Suprapubic skin (tissue), 4 donors: ENCODE measurements at places on chromosomes 6 and 20.
A peak's percentile ranks its signal among the peaks of the same experiment; 100 is the strongest.

DNA sequence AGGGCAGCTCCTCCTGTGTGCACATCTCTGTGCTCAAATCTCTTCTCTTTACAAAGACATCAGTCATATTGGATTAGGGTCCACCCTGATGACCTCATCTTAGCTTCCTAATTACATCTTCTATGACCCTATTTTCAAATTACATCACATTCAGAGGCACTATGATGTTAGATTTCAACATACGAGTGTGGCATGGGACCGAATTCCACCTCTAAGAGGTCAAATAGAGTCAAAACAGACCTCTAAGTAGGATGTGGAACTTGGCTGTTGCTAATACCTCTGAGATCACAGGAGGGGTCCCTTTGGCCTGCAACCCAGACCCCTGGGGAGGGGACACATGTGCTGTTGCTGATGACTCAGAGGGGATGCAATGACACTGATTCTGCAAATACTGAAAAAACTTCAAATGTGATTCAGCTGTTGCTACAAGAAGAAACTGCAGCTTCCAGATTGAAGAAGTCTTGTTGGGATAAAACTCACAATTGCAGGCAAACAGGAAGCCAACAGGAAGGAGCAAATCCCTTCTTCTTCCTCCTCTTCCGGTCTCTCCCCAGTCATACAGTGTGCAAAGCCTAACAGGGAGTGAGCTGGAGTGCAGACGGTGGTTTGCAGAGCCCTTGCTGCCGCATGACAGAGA is 216.2 kb downstream of the MYLK4 start:
- H3K27me3 ChIP-seq: peaks cover 3% of the 10 kb centered on the region
- H3K4me1 ChIP-seq: no peaks in the 10 kb centered on the region

DNA sequence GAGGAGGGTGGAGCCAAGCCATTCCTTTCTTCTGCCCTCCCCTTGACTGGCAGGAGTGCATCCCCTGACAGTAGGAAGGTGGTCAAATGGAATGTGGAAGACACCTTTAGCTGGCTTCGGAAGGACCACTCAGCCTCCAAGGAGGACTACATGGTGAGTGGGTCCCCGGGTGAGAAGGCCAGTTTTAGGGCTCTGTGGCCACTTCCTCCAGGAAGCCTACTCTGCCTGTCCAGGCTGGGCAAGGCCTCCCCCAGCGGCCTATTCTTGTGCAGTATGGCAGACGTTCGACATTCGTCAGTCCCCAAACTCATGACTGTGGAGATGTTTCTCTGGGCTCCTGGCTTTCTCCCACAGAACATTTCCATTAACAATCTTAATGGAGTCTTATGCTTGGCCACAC is 9.1 kb downstream of the PCIF1 start:
- H3K27ac ChIP-seq: no peak overlapping the region
- peaks cover 97% of the 10 kb centered on the region for H3K36me3 ChIP-seq
- H3K4me3 ChIP-seq: no peak overlapping the region

DNA sequence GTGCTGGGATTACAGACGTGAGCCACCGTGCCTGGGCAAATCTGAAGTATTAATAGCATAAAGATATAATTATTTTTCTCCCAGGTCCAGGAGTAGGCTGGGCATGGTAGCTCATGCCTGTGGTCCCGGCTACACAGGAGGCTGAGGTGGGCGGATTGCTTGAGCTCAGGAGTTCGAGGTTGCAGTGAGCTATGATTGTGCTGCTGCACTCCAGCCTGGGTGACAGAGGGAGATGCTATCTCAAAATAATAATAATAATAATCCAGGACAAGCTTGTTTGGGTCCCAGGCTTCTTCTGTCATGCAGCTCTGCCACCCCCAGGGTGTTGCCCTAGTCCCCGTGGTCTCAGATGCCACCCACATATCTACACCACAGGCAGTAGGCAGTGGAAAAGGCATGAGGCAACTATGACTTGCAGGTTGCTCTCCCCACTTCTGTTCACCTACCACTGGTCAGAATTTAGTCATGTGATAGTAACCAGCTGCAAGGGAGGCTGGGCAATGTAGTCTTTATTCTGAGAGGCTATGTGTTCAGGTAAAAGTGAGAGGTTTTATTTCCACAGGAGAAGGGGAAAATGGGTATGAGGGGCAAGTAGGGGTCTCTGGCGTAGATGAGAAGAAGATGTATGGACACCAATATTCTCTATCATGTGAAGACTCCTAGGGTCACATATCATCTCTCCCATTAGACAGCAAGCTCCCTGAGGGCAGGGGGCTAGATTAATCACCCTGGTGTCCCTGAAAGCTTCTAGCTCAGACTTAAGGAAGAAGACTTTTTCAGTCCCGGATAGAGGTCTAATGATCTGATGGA is 25.7 kb downstream of the TCF15 start:
- no peaks in the 10 kb centered on the region for H3K4me1 ChIP-seq
- no peak overlapping the region for H3K4me3 ChIP-seq
- no peak for DNase-seq
- no peaks in the 10 kb centered on the region for H3K36me3 ChIP-seq

DNA sequence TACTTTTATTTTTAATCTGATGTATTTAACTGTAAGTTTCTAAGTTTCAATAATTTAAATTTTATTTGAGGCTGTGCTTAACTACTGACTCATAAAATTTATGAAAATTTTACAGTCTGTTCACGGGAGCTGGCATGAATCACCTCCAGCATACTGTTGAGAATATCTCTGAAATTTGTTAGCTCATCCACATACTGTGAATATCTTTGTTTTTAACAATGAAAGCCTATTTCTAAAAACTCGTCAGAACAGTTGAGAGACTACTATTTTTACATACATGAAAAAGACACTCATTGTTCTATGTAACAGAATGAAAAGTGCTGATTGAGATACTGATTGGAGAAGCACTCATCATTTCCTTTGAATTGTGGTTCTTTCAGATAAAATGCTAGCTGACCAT is 749.3 kb downstream of the TENT5A start:
- H3K36me3 ChIP-seq: no peaks in the 10 kb centered on the region
- H3K27me3 ChIP-seq: no peaks in the 10 kb centered on the region
- no peak overlapping the region for H3K4me3 ChIP-seq
- DNase-seq: no peak
- H3K4me1 ChIP-seq: no peaks in the 10 kb centered on the region
- H3K27ac ChIP-seq: no peak overlapping the region

DNA sequence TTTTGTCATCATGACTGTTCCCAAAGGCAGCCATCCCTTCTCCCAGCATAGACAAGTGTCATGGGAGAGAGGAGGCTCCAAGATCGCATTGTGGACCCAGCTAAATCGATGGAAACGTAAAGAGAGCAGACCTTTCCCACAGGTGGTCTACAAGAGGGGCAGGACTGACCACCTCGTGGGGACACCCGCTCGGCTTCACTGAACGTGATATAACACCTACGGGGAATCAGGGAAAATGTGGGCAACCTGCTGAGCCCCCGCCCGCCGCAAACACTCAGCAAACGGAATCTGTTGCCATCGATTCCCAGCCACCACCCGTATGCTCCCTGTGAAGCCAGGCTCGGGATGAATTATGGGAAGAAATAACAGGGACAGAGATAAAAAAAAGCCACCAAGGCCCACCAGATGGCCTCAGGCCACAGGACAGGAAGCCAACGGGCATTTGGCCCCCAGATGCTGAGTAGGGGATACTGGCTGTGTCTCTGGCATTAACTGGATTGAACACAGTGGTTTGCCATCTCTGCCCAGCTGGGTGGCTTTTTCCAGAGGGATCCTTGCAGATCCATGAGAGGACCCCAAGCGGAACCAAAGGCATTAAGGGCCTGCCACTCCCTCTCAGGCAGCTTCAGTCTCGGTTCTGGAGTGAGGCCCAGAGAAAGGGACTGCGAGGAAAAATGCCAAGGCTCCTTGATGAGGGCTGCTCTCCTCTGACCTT is 44.4 kb downstream of the BMP7 start:
- H3K27me3 ChIP-seq: no peaks in the 10 kb centered on the region
- H3K36me3 ChIP-seq: no peaks in the 10 kb centered on the region
- H3K27ac ChIP-seq: no peak overlapping the region

- no peak overlapping the region for H3K4me3 ChIP-seq
- peak overlapping the region; percentile 1 for H3K27ac ChIP-seq
- H3K4me1 ChIP-seq: no peaks in the 10 kb centered on the region
These were observed 285.2 kb downstream of the UST start for GRCh38 chr6:149031859-149032598.

DNA sequence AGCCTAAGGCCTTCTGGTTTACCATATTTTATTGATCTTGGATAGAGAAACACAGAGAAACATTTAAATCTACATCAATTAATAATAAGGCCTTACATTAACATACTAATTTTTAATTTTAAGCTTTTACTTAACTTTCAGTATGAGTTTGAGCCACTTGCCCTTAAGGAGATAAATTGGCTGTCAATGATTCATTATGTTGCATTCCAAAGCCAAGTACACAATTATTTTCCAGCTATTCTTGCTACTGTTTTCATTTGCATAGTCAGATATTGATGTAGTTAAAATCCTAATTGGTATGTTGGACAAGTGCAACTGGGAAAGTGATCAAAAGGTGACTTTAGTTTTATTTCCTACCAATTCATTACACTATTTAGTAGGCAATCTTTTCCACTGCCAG is 58.2 kb downstream of the MOCS1 start:
- H3K36me3 ChIP-seq: peaks cover 52% of the 10 kb centered on the region
- H3K27me3 ChIP-seq: no peaks in the 10 kb centered on the region
- H3K4me3 ChIP-seq: no peak overlapping the region

DNA sequence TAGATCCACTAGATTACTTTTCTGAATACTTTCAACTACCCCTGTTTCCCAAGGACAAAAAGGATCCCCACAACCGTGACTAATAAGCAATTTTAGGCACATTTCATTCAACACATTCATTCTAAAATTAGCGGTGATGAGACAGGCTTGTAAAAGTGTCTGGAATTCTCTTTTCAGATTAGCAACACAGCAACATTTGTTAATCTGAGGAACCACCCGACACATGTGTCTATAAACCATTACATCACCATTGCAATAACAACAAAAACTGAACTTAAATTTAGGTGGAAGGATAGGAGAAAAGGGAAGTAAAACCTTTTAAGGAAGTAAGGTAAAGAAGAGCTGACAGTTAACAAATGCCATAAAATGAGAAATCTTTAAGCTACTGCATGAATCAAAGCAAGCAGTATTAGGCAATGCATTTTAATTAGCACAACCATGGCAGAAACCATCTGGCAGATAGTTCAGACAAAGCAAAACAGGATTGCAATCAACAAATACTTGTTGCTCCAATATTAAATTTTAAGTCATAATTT is 49.1 kb downstream of the MAP3K7 start:
- H3K27ac ChIP-seq: no peak overlapping the region
- H3K4me3 ChIP-seq: no peak overlapping the region
- H3K4me1 ChIP-seq: no peaks in the 10 kb centered on the region
- no peaks in the 10 kb centered on the region for H3K27me3 ChIP-seq
- H3K36me3 ChIP-seq: peaks cover 36% of the 10 kb centered on the region

GRCh38 chr6:112764377-112764776 is 417.2 kb downstream of the RFPL4B start:
- no peak overlapping the region for H3K27ac ChIP-seq
- DNase-seq: no peak
- no peak overlapping the region for H3K4me3 ChIP-seq
- no peaks in the 10 kb centered on the region for H3K36me3 ChIP-seq

DNA sequence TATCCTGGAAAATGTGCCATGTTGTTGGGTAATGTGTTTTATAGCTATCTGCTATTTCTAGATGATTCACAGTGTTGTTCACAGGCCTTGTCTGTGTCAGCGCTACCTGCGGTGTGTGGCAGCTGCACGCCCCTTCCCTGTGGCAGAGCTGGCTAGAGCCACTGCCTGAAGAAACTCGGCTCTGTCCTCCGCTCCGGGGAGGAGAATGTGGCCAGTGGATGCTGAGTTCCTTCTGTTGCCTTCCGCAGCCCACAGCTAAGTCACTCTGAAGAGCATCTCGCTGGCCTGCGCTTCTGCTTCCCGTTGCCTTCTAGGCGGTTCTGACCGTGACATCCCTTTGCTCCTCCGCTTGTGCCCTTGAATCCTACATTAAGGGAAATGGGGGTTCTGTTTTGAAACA is 135.1 kb downstream of the PLG start:
- DNase-seq: no peak
- no peaks in the 10 kb centered on the region for H3K4me1 ChIP-seq
- H3K36me3 ChIP-seq: no peaks in the 10 kb centered on the region
- H3K4me3 ChIP-seq: no peak overlapping the region
- no peaks in the 10 kb centered on the region for H3K27me3 ChIP-seq
- no peak overlapping the region for H3K27ac ChIP-seq

GRCh38 chr6:21213492-21213891 is 380.1 kb upstream of the SOX4 start:
- H3K27ac ChIP-seq: no peak overlapping the region
- H3K4me1 ChIP-seq: no peaks in the 10 kb centered on the region
- H3K4me3 ChIP-seq: no peak overlapping the region
- H3K36me3 ChIP-seq: peaks cover 13% of the 10 kb centered on the region
- no peaks in the 10 kb centered on the region for H3K27me3 ChIP-seq
- DNase-seq: no peak

DNA sequence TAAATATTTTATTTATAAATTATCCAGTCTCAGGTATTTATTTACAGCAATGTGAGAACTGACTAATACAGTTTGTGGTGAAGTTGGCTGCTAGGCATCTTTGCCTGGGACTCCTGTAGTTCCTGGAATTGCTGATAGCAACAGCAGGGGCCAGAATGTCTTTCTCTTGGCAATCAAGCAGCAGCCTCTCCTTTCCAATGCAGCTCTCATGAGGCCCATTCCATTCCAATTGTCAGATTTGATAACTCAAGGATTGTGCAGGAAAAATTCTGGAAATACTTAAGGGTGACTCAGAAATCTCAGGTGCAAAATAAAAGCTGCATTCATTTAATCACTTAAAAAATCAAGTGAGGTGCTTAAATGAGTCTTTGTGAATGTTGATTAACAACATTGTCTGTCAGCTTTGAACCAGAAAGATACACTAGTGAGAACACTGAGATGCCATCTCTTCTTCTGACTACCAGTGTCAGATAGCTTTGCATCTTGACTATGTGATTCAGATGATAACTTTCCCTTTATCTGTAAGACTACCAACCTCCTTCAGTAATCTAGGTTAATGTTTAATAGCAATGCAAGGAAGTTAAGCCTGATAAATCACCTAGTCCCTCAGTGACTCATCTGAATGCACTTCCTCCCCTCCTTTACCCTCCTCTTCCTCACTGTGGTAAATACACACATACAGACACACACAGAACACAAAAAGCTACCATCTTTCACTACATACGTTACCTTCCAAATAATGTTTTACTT is 32.1 kb upstream of the COL21A1 start:
- no peaks in the 10 kb centered on the region for H3K36me3 ChIP-seq
- no peaks in the 10 kb centered on the region for H3K4me1 ChIP-seq
- no peaks in the 10 kb centered on the region for H3K27me3 ChIP-seq
- H3K4me3 ChIP-seq: no peak overlapping the region
- no peak overlapping the region for H3K27ac ChIP-seq
- no peak for DNase-seq

DNA sequence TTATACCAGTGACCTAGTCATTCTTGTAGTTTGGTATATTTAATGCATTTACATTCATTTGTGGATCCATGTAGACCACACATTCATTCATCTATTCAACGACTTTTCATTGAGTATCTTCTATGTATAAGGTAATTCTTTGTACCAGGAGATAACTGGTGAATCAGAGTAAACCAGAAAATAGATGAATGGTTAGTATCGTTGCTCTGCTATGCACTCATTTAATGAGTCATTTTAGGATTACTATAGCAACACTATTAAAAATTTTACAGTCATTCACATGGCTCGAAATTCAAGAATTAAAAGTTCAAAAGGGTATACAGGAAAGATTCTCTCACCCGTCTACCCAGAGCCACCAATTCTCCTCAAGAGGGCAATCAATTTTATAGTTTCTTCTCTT is 26.8 kb downstream of the DOK5 start:
- no peak for DNase-seq
- H3K4me3 ChIP-seq: no peak overlapping the region
- H3K27ac ChIP-seq: no peak overlapping the region
- no peaks in the 10 kb centered on the region for H3K4me1 ChIP-seq
- H3K36me3 ChIP-seq: no peaks in the 10 kb centered on the region
